ENCODE measurements at places on chromosomes 2 and 18.

GRCh38 chr2:170155022-170155722 is 22.8 kb upstream of the MYO3B start:
- no peak for DNase-seq

DNA sequence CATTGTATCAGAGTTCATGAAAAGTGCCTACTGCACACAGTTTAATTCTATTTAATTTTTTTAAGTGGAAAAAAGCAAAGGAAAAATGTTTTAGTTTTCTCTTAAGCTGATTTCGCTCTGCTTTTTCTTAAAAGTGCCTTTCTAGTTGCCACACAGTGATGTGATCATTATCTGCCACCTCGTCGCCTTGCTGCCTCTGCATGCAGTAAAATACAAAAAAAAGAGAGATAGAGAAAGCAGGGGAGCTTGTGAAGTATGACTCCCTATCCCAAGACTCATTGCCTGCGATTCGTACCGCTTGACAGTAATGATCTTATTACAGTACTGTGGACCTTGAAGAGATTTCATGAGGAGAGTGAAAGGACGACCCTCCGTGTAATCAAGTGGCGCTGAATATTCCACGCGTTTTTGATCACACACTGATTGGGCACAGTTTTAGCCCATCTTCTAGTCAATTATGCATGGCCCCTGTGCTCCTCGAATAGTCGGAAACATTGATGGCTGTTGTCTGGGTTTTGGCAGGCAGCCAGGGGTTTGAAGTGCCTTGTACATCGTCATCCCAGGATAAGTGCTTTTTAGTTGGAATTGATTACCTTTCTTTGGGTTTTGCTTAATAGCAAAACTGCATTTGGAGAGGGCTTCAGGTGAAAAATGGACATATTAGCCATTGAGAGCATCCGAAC is 188.3 kb downstream of the GBX2 start:
- no peak for DNase-seq

DNA sequence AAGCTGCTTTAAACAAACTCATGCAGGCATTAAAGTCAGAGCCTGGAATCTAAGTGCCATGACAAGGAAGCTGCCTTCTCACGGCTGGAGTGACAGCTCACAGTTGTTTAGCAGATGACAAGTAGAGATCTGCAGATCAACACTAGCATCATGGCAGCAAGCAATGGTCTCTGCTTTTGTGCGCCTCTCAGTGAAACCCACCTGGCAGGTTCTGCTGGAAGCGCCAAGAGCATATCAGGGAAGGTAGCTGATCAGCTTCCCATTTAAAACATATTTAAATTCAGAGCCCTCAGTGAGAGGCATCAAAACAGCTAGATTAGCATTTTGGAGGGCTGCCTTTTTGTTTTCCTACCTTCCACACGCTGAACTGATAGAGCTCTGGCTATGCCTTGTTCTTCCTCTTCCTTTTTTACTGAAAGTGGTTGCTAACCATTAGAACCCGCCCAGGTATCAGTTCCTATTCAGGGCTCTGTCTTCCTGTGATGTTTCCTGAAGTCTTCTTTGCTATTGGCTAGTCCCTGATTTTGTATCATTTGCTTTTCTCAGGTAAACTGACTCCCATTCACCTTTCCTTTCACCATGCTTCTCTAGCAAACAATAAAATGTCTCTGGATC is 70.8 kb downstream of the TMEM200C start:
- no peak for DNase-seq

DNA sequence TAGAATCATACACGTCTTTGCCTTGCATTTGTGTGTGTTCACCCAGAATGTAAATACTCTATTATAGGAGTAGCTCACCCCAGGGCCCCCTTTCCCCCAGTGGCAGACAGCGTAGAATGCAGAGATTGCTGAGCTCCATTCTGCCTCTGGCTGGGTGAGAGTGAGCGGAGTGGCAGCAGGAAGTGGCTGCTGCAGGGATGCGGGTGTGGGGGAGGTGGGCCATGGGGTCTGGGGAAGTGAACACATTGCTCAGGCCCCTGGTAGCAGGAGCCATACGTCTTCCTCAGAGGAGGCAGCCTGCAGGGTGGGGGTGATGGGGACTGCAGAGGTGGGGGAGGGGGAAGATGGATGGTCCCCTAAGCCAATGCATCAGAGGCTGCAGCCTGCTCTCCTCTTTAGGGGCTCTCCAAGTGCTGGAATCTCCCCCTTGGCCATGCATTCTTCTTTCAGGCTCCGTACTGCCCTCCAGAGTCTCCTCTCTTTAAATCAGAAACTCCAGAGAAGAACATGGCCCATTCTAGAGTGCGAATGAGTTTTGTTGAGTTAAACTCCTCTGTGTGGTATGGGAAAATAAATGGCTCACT is 72.2 kb downstream of the CELF4 start:
- DNase-seq: no peak

- DNase-seq: no peak
Observed at GRCh38 chr2:161250864-161251436, 57.3 kb upstream of the PSMD14 start.

GRCh38 chr2:174572556-174572955 is 25.0 kb downstream of the WIPF1 start:
- DNase-seq: no peak

DNA sequence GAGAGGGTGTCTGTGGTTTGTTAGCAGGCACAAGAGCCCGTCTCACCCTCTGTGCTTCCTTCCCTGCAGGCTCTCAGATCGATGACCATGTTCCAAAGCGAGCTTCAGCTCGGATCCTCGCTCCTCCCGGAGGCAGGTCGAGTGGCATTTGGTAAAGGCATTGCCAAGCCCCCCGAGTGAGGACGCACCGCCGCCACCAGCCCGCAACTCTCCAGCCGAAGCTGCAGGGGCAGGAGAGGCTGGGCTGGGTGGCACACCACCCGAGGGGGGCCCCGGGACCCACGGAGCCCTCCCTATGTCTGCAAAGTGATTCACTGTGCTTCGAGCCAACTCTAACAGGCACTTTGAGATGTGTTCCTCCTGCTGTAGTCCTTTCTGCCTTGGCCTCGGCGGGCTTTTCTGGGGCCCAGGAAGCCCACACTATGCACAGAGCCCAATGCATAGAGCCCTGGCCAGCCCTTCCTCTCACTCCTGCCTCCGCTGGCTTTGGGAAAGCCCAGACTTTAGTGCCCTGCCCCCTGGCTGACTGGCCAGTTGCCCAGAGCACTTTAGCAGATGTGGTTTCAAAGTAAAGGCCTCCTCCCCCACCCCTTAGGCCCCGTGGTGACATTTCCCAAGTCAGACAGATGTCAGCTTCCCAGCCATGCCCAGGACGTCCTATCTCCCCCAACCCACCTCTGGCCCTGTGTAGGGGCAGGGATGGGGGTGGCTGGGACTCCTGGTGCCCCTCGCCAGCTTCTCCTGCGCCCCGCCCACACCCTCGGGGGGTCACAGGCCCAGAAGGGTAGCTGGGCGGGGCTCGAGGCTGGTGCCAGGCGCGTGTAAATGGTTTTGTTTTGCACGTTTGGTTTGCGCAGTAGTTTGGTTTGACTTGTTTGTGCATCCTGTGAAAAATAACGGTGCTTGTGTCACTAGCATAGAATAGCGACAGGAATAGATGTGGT is 23.3 kb upstream of the MAPRE3 start:
- DNase-seq: no peak

DNA sequence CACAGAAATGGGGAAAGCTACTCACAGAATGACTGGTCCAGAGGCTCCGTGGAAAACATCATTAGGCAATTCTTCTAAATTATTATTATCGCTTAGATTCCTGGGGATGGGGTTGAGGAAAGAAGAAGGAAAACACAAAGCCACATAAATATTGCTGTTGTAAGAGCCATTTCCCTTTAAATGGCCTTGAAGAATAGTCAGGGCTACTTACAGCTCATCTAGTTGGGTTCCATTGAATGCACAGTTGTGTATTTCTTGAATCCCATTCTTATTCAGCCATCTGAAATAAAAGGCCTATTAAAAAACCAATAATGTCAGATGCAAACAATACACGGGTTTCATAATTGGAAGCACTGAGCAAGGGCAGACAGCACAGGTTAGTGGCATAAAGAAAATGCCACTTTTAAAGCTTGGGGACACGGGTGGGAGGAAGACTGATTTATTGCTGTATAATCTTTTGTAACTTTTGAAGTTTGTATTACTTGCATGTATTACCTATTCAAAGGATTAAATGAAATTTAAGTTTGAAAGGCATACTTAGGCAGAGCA is 171.4 kb downstream of the FSHR start:
- no peak for DNase-seq

DNA sequence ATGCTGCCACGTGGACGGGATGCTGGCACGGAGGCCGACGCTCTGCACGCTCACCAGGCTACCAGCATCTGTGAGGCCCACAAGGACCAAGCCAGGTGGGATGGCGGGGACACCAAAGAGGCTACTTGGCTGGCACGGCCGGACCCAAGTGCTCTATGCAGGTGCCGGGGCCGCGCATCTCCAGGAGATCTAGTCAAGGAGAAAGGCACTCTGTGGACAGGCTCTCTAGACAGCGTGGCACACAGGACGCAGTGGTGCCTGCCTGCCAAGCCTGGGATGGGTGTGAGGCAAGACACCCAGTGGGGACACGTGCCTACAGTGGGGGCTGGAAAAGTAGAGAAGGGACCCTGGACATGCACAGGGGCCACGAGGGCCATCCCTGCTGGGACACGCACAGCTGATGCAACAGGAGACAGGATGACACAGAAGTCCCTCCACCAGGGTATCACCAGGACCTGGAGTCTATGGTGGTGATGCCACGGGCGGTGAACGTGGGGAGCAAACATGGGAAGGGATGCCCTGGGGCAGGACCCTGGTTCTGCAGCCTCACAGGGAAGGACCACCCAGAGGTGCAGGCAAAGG is 28.5 kb downstream of the ZNF516 start:
- no peak for DNase-seq

GRCh38 chr2:109476641-109477441 is 136.9 kb downstream of the SEPTIN10 start:
- DNase-seq: no peak

DNA sequence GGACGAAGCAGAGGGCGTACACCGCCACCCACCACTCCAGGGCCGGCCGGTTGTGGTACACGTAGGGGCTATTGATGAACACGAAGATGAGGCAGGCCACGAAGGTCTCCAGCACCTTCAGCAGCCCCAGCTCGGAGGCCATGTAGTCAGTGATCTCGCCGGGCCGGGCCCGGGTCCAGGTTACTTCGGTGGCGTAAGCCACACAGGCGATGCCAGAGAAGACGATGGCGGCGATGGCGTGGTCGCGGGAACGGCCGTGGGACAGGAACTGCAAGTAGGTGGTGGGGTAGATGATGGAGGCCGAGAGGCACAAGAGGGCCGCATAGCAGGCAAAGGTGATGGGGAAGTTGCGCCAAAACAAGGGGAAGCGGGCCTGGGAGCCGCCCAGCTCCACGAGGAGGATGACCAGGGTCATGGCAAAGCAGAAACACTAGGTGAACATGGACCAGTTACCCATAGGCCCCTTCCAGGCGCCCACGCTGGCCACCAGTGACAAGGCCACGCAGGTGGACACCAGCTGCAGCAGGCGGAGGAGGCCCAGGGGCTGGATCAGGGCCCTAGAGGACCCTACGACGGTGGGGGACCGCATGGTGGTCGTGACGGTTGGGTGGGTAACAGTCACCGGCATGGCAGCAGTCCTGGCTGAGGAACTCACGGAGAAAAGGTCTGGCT is 128.4 kb upstream of the FAM98A start:
- DNase-seq: no peak

GRCh38 chr18:34794348-34794747 is 84.2 kb downstream of the DTNA start:
- DNase-seq: no peak

DNA sequence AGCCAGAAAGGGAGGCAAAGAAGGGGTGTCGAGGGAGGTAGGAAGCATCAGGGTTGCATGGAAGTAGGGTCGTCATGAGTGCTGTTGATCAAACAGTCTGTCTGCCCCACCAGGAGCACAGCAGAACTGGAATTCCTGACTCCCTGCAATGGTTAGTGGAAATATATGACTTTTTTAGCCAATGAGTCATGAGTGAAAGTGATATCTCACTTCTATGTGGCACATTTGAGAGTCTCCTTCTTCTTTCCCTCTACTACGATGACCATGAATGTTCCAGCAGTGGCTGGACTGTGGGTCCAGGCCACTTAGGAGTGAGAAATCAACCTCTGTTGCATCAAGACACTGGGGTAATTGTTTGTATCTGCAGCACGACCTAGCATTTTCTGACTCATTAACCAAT is 199.5 kb downstream of the TTC32 start:
- DNase-seq: no peak
